Fibroblast of skin of scalp (primary cell): ENCODE measurements at places on chromosomes 6 and 20.

DNA sequence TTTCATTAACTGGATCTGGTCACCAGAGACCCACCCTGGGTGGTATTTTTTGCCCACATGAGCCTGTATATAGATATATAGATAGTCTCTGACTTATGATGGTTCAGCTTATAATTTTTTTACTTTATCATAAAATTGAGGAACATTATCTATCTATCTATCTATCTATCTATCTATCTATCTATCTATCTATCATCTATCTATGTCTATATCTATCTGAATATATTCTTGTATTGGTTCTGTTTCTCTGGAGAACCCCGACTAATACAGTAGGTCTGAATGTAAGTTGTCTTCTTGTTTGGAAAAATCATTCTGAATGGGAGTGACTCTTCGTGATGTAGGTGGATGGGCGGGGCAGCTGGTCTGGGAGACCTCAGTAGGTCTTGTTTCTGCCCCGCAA is 13.3 kb upstream of the CDKN1A start:
- DNase-seq: no peak

GRCh38 chr6:5084360-5084780 is 771 bp upstream of the PPP1R3G start:
- DNase-seq: peak; percentile 29

DNA sequence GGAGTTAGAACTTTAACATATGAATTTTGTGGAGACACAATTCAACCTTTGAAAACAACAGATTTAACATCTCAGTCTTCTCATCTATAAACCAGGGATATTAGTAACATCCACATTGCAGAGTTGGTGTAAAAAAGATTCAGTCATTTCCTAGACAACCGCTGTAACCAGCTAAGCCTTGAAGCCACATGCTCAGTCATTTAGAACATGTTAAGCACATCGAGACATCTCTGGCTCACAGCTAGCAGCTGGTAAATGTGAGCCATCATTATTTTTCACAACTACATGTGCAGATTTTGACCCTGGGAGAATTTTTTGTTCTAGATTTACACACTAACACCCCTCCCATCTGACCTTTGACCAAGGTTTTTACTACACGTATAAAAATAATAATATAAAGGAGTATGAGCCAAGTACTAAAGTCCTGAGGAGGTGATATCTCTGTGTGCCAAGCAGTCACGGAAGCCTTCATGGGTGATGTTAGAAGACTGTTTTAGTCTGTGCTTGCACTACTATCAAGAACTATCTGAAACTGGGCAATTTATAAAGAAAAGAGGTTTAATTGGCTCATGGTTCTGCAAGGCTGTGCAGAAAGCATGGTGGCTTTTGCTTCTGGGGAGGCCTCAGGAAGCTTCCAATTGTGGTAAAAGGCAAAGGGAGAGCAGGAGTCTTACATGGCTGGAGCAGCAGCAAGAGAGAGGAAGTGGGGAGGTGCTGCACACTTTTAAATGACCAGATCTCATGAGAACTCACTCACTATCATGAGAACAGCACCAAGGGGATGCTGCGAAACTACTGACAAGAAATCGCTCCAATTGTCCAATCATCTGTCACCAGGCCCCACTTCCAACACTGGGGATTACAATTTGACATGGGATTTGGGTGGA is 48.7 kb upstream of the IL20RA start:
- no peak for DNase-seq

GRCh38 chr20:16816192-16816591 is 68.0 kb downstream of the OTOR start:
- DNase-seq: no peak

DNA sequence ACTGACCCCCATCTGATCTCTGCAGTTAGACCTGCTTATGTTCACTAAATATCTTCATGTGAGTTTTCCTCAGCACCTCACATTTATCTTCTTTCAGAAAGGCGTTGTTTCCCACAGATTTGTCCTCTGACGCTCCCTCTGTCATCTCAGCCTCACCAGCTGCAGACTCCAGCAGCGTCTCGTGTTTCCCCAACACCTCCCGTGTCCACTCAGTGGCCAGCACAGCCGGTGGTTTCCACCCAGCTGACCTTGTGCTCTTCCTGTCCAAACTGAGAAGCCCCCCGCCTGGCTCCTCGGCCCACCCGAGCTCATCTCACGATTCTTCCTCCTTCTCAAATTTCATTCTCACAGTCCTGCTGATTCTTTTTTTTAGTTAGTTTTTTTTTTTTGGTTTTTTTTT is 12.5 kb downstream of the ERMARD start:
- no peak for DNase-seq

DNA sequence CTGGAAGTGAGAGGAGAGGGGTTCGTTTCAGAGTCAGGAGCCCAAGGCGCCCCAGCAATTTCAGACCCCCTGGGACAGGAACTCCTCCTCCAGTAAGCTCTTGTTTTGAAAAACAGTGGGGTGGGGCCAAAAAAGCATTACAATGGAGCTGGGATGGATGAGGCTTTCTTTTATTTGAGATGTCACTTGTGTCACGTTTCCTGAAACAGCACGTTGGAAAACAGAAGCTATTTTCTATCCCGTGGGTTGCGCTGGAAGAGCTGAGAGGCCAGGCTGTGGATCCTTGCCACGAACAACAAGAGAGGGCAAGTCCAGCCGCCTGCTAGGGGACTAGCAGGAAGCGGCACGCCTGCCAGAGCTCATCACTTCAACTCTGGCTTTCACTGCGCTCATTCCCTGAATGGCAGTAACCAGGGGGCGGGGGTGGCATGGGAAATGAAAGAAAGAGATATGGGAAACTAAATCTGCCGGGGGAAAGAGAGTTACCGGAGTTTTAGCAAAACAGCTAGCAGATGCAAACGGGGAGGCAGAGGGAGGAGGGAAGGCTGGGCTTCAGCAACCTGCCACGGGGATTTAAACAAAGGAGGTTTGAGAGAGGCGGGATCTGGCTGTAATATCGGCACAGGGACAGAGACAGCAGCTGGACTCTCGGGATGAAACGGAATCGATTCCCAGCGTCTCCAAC is 34.6 kb downstream of the GCNT2 start:
- DNase-seq: peak; percentile 7

GRCh38 chr6:123712831-123713230 is 76.1 kb upstream of the TRDN start:
- DNase-seq: no peak

- DNase-seq: no peak
Measured at GRCh38 chr20:55514531-55514930, 490.8 kb downstream of the CBLN4 start.
